NCI-H446 treated with DMSO at 0.1 percent for 48 hours (cell line): ENCODE measurements at places on chromosomes 11 and 22.

DNA sequence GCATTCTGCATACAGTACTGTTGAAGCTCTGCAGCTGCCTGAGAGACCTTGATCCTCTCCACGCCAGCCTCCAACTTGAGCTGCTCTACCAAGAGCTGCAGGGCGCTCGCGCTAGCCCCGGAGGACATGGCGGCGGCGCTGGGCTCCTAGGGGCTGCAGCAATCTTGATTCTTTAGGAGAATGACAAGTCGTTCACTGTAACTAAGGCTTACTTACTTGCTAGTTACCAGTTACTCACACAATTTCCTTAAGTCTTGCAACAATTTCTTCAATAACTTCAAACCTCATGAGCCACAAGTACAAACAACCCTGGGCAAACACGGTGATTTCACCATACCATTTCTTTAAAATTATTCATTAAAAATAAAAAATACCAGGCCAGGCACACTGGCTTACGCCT lies 21.9 kb downstream of the SBF2 start:
- no peak for DNase-seq

DNA sequence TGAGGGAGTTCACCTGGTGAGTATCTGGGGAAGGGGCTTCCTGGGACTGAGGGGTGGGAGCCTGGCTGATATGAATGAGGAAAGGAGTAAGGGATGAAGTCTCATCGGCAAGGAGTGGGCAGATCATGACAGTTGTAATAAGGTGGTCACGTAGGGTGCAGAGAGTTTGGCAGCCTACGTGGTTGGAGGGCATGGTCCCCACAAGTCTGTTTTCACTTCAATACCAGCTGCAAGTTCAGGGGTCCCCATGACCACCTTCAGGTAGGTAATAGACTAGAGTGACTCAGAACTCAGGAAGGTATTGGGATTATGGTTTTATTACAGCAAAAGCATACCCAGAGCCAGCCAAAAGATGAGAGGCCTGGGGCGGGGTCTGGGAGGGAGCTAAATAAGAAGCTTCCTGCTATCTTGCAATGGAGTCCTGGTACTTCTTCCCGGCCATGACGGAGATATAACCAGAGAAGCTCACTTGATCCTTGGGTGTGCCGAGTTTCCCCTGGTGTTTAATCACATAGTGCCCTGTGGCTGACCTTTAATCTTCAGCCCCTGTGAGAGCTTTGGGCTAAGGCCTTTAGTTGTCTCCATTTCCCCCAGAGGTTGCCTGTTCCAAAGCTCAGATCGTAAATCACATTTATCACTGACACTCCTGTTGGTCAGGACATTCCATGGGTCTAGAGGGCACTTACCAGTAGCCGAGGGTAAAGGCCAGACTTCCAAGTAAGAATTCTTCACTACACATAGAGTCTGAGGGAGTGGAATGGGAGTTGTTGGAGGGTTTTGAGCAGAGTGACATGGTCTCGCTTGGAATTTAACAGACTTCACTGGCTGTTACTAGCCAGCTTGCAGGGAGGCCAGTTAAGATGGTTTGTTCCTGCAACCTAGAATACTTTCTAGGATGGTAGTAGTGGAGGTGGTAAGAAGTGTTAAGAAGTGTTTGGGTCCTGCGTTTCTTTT lies 9.1 kb downstream of the SLC3A2 start:
- no peak for DNase-seq

- no peak for DNase-seq
These were observed 1280.4 kb downstream of the TBC1D22A start for GRCh38 chr22:48042621-48043395.

DNA sequence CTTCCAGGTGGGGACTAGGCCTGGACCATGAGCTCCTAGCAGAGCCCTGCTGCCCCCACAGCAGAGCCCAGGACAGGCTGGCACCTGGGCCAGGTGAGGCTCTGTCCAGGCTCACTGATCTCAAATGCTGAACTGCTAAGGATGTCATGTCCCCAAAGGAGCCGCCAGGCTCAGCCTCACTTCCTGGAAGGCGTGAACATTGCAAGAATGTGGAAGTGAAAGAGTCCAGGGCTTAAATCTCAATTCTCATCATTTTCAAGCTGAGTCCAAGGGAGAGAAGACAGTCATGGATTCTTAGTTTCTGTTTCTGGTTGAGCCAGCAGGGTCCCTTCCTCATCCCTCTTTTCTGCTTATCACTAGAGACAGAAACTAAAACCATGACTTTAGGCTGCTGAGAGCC lies 5.0 kb downstream of the ASCL2 start:
- no peak for DNase-seq

- no peak for DNase-seq
These were observed 56.6 kb downstream of the CCDC81 start for GRCh38 chr11:86431258-86431657.

- no peak for DNase-seq
These were observed 164.2 kb downstream of the FAM76B start for GRCh38 chr11:95625164-95625900.

GRCh38 chr11:93567401-93567895 lies 24.3 kb upstream of the SMCO4 start:
- DNase-seq = peak; percentile 84

- no peak for DNase-seq
These were observed 24.8 kb downstream of the FSHB start for GRCh38 chr11:30255637-30256036.

DNA sequence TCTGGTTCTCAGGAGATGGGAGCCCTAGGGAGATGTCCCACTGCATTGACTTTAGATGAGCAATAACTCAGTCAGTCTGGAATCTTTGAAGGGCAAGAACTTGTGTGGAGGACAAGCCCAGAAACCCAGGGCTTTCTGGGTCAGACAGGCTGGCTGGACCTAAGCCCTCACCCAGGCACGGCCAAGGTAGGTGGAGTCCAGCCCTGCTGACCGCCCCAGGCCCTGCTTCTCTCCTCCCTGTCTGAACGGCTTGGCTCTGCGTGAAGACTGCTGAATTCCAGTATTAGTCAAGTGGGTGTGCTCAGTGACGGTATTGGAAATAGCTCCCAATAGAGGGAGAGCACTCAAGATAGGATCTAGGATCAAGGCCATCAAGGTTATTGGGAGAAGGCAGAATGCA lies 6.1 kb downstream of the CXCR5 start:
- no peak for DNase-seq

- DNase-seq = peak; percentile 58
These were observed 152.8 kb downstream of the NCAM1 start for GRCh38 chr11:113113801-113114704.

DNA sequence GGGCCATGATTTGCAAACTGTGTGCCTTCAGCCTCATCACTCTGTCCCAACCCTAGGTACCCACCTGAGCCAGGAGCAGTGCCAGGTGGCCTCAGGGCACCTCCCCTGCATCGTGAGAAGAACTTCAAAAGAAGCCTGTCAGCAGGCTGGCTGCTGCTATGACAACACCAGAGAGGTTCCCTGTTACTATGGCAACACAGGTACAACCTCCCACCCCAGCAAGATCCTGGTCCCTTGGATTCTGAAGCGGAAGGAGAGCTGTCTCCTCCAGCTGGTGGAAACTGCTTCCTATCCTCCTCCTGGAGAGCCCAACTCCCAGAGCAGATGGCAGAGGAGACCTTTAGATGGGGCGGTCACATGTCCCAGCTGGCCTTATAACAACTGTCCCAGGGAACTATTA lies 2.9 kb downstream of the ZP1 start:
- no peak for DNase-seq

GRCh38 chr11:118318581-118319336 lies 14.2 kb downstream of the CD3E start:
- no peak for DNase-seq

GRCh38 chr11:108729227-108729871 lies 64.5 kb downstream of the DDX10 start:
- DNase-seq = no peak

GRCh38 chr22:50308597-50308935 lies 1.1 kb upstream of the PLXNB2 start:
- no peak for DNase-seq

- no peak for DNase-seq
These were observed 175.8 kb downstream of the DSCAML1 start for GRCh38 chr11:117621226-117621625.

DNA sequence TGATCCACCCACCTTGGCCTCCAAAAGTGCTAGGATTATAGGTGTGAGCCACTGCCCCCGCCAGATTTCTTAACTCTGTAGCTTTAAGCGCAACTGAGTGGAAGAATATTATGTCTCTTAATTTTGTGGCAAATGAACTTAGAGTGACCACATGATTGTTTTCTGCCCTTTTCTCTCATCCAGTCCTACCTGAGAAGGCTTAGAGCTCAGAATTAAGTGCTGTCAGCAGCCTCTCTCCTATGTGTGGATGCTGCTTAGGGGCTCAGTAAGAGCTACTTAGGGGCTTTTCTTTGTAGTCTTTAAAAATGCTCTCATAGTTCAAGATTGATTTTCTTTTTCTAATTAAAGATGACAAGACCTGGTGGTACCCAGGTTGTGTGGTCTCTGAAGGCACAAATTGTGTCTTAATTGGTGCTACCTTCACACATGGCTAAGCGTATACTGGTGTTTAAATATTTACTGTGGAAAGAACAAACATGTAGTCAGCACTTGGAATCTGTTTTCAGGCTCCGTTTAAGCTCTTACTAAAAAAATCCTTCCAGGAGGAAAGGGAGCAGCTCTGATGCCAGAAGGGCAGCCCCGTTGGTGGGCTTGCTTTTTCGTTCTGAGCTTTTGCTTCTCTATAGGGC lies 59.3 kb downstream of the DEPDC5 start:
- no peak for DNase-seq

- DNase-seq = no peak
These were observed 86.6 kb upstream of the LINC01488 start for GRCh38 chr11:69394869-69395246.

GRCh38 chr11:2475136-2475918 lies 30.5 kb downstream of the KCNQ1 start:
- DNase-seq = no peak

- peak; percentile 35 for DNase-seq
These were observed 115.1 kb upstream of the RASSF10 start for GRCh38 chr11:12893787-12894672.

DNA sequence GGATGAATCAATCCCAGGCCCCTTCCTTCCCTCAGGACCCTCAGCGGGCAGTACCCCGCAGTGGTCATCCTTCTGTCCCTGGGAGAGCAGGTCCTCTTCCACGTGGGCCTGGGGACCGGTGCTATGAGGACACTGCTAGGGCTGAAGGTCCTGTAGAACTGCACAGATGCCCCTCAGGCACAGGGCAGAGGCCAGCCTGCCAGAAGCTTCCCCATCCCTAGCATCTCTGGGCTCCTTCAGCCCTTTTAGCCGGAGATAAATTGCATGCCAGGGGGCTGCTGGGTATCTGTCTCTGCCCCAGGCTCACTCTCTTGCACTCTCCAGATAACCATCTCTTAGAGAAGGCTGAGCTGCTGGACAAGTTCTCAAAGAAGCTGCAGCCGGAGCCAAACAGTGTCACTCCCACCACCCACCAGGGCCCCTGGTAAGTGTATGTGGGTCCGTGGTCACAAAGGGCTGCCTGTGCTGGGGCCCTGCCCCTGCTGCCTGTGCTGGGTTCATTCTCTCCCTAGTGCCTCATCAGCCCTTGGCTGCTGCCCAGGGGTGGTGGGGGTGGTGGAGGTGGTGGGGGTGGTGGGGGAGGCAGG lies 2.3 kb downstream of the ATG16L2 start:
- no peak for DNase-seq

DNA sequence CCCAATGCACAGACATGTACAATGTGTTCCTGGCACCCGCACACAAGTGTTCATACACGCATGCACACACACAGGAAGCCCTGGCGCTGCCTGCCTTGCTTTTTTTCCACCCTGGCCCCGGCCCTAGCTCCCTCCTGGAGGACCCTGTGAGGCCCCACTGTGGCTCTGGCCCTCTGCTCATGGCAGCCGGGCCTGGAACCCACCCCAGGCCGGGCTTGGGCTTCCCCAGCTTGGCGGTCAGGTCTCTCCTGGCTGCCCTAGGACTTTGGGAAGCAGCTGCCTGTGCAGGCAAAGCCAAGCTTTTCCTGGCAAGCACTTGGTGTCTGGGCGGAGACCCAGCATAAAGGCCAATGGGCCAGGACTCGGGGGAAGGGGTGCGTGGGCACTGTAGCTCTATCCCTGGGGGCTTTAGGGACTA lies 30.5 kb downstream of the CD82 start:
- peak; percentile 90 for DNase-seq

GRCh38 chr22:42680648-42681047 lies 31.5 kb upstream of the CYB5R3 start:
- no peak for DNase-seq

GRCh38 chr11:106014620-106015019 lies 7.4 kb downstream of the MSANTD4 start:
- peak; percentile 48 for DNase-seq

DNA sequence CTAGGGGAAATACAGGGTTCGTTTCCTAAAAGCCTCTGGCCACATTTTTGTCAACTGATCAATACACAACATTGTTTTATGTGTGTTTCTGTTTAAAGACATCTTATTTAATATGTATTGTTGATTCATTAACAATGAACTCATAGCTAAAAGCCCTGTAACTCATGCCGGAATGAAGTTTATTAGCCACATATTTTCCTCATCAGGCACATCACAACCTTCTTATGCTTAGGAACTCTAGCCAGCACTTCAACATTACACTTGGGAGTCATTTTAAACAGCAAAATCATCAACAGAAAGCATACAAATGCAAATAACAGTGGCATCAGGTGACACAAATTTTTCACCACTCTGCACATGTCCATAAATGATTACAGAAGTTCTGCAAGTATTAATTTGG lies 15.1 kb upstream of the BLID start:
- DNase-seq = no peak

GRCh38 chr11:34926101-34926830 lies 9.8 kb downstream of the PDHX start:
- peak; percentile 38 for DNase-seq

GRCh38 chr11:64252003-64252872 lies 908 bp downstream of the PLCB3 start:
- no peak for DNase-seq

DNA sequence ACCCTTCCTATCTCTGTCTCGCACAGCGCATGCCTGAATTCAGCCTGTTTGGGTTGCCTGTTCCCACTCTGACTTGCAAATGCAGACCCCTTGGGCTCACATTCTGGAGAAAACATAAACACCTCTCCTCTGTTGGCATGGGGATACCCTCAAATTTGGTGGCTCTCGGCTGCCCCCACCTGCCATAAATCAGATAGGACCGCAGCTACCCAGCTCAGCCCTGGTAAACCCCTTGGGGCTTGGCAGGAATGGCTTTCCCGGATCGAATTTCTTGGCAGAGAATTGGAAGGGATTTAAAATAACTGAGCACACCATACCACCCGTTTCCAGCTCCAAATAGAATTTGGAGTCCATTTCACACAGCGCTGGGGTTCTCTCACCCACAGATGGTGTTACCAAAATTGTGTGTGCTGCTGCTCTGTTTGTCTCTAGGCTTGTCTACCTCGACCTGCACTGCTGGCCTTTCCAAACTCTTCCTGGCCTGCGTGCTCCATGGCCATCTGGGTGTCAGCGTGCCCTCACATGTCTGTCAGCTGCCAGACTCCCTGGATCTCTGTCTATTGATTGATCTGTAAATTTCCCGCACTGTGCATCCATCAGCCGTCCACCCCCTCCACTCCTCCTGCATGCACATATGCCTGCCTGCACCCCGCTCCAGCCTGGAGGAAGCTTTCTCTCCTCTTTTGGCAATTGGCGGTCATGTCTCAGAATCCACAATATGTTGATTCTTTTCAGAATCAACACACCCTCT lies 134.0 kb downstream of the NTM start:
- DNase-seq = no peak

GRCh38 chr11:6319001-6319703 lies 1.1 kb downstream of the CAVIN3 start:
- DNase-seq = no peak
